ENCODE measurements at places on chromosomes 13 and 19.

DNA sequence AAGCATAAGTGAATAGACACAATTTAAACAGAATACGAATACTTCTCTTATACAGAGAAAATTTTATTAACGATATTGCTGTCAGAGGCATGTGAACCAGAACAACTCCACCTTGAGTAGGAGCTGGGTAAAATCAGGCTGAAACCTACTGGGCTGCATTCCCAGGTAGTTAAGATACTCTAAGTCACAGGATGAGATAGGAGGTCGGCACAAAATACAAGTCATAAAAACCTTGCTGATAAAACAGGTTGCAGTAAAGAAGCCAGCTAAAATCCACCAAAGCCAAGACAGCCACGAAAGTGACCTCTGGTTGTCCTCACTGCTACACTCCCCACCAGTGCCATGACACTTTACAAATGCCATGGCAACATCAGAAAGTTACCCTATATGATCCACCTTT lies 49.2 kb upstream of the TRPC4 start:
- no peak for DNase-seq

GRCh38 chr13:20035130-20035529 lies 76.6 kb downstream of the ZMYM2 start:
- no peak for DNase-seq

GRCh38 chr19:5714816-5715215 lies 5.1 kb downstream of the LONP1 start:
- DNase-seq = no peak

DNA sequence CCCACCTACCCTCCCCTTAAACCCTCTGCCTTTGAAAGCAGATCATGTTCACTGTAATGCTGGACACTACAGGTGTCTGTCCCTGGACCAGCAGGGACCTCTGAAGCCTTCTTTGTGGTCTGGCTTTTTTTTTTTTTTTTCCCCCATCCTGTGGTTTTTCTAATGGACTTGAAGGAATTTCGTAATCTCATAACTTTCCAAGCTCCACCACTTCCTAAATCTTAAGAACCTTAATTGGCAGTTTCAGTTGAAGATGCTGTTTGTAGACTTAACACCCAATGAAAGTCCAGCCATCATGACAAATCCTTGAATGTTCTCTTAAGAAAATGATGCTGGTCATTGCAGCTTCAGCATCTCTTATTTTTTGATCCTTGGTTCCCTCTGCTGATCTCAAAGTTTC lies 45.0 kb upstream of the LRCH1 start:
- DNase-seq = no peak

DNA sequence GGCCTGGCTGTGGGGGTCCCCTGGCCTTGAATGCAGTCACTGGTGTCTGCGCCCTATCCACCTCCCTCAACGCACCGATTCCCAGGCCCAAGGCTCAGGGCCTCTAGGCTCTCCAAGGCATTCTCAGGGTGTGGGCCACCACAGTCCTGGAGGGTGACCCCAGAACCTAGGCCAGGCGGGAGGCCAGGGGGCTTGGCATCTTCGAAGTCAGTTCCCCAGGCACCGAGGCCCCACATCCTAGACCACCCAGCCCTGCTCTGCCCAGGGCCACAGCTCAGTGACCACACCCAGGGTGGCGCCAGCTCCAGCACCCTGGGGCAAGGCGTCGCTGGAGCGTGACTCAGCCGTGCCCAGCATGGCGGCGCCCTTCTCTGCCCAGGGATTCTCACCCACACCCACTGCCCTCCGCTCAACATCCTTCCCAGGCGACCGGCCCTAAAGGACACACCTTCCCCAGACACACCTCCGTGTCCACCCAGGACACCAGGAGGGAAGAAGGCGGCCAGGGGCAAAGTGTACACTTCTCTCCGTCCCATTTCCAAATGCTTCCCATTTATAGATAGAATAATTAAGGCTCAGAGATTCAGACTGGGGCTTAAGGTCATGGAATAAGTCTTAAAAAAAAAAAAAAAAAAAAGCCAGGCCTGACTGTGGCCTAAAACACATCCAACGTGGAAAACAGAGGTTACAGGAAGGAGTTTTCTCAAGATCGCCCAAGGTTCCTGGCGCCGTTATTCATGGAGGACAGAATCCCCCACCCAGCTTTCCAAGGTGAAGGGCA lies 36.4 kb upstream of the NANOS3 start:
- DNase-seq = peak; percentile 57

DNA sequence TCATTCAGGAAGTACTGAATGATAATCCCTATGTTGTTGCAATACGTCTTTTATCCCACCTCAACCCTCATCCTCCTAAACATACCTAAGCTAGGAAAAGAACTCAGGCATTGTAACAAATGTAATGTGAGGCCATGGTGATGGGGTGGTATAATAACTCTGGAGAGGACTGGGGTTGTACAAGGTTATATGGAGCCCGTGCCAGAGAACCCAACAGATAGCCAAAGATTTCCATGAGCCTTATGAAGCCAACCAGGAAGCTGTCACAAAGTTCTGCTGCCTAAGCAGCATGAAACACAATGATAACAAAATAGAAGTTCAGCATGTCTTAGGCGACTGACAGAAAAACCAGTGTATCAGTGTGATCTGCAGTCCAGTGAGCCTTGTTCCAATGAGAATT lies 394.1 kb upstream of the NBEA start:
- no peak for DNase-seq

GRCh38 chr19:33390101-33390907 lies 16.8 kb downstream of the CEBPG start:
- no peak for DNase-seq

DNA sequence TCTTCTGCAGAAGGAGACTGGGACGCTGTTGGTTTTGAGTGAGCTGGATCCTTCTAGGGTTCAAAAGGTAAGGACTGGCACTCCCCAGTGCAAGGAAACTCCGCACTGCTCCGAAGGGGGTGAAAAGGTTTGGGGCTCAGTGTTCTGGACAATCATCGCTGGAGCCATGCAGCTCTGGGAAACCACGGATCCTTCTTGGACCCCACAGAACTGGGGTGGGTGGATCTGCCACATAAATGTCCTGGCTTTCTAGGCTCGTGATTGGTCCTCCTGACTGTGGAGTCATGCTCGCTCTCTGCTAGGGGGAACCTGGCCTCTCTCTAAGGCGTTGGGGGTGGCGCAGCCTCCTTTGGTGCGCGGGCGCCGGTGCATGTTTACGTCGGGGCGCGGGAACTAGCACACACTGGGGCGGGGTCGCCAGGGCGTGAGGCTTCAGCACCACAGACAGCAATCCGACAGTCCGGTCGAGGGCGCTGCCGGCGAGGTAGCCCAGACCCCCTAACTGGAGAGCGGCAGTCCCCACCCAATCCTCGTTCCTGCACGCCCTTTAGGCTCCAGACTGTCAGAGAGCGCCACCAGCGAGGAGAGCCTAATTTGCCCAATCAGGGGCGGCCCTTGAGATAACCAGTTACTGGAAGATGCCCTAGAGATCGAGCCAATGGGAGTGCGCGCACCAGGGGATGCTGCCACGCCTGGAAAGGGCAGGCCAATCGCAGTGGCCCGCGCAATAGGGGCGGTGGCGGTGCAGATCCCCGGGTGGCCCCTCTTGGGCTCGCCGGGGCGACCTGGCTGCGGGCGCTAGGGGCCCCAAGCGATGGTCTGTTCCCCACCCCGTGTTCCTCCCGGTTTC lies 913 bp upstream of the ELAVL3 start:
- peak; percentile 63 for DNase-seq
